ENCODE measurements at places on chromosomes 5 and 9.

- DNase-seq, result no peak
Observed at GRCh38 chr9:35650341-35651158, at the start of gene SIT1. Gene SIT1 (minus strand): TSS chr9:35650931. CDS start chr9:35650853, 78 bp downstream.

DNA sequence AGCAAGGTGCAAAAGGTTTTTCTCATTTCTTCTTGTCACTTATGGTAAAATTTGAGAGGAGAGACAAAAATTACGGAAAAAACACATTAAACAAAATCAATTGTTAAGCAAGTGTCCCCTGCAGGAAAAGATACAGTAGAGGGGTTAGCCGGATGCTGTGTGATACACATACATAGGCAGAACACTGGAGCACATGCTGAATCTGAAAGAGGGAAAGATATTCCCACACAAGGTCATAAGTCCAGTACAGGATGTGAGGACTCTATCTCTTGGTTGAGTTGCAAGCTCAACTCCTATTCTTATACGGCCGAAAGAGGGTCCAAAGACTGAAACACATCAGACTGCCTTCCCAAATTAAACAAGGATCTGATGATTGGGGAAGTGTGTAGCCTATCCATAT, 427.5 kb upstream of the NUDT12 start:
- DNase-seq, result no peak

GRCh38 chr5:41510176-41510831, at the start of gene PLCXD3:
Gene PLCXD3 (minus strand): TSS chr5:41510601. CDS start chr5:41510526, 75 bp downstream.
- DNase-seq, result no peak

GRCh38 chr5:128341056-128341455, 197.0 kb downstream of the FBN2 start:
- DNase-seq, result no peak

DNA sequence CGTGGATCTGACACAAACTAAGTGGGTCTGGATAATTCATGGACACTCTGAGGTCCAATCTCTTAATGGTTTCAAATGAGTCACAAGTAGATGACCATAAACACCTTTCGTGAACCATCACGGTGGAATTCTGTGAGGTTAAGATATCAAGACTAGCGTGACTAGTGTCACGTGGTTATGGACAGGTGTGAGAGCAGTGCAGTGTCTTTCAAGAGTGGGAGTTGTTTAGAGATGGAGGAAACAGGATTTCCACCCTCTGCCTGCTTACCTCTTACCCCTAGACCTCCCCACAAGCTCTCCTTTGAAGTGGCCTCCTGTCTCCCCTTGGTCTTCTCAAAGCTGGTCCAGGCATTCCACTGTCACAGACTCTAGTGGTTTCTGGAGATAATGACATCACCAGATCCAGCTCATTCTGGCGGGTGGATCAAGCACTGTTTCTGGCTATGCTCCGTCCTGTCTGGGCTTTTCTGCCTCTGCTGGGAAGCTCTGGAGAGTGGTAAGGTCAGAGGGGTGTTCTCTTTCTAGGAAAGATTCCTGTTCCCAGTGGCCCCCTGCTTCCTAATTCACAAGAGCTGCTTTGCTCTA, 20.0 kb upstream of the ZNF782 start:
- no peak for DNase-seq

DNA sequence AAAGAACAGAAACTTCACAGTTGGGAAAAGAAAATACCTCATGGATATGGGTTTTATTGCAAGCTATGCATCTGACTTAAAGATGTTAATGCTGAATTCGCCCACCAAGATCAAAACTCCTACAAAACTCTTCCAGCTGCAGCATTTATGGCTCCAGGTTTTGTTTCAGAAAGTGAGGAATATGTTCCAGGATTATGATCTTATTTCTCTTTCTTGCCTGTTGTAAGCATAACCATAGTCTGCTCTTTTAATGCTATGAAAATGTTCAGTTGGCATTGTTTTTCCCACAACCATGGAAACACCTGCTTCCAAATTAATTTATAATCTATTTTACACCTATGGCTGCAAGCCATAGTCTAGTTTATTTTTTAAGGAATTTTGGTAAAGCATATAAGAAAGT, 34.9 kb upstream of the FST start:
- DNase-seq, result no peak

DNA sequence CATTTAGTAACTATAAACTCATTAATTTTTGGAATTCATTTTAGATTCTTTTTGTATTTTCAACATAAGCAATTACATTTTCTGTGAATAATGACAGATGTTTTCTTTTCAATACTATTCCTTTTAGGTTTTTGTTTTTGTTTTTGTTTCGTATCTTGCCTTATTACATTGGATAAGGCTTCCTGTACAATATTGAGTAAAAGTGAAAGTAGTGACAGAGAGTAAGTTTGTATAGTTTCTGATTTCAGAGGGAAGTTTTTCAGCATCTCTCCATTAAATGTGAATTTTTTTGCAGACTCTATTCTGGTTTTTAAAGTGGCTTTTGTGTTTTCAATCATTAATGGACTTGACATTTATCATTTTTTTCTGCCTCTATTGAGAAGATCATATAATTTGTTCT, 12.8 kb upstream of the CAMK4 start:
- DNase-seq, result no peak

DNA sequence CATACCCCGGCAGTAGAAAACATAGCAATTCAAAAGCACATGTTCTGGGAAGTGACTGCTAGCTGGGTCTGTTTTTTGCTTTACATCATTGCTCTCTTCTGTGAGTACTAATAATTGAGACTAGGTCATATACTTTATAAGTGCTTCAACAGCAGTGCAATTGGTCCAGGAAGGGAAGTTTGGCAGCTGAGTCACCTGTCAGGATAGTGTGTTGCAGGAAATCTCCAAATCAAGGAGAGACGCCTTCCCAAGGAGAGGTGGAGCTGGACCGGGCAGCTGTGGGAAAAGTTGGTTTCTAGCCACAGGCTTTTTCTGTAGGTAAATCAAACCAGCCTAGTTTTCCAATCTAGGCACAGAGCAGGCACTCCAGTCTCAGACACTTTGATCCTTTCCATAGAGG, 330.1 kb downstream of the ENC1 start:
- DNase-seq, result no peak

- DNase-seq, result no peak
Observed at GRCh38 chr5:135313946-135314345, 85.1 kb downstream of the MACROH2A1 start.

GRCh38 chr5:96636046-96636445, 26.1 kb upstream of the CAST start:
- DNase-seq, result no peak

- DNase-seq, result no peak
Observed at GRCh38 chr5:132202711-132203463, 24.8 kb downstream of the P4HA2 start.

- DNase-seq, result no peak
Observed at GRCh38 chr5:2725980-2726765, 25.3 kb downstream of the IRX2 start.

GRCh38 chr5:124905256-124906130, 159.1 kb upstream of the ZNF608 start:
- DNase-seq, result no peak

DNA sequence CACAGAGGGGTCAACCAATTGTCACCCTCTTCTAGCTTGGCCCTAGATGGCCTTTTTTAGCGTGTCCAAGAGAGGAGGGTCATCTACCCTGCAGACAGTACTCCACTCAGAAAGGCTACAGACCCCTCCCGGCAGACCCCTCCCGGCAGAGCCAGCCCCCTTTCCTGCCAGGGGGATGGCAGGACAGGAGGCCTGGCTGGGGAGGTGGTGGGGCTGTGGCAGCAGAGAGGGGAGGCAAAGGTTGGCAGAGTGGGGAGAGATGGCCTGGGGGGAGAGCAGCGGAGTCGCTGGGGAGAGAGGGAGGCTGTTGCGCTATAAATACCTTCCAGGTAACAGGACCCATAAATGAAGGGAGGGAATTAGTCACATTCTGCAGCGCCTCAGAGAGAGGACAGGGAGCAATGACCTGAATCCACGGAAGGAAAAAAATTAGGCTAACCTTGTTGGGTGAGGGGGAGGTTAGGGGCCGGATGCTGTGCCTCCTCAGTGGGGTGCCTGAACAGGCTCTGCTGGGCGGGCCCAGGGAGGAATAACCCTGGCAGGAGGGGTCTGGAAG, 32.9 kb upstream of the PSD2 start:
- no peak for DNase-seq

GRCh38 chr5:139647506-139648204, 494 bp upstream of the CXXC5 start:
- no peak for DNase-seq

DNA sequence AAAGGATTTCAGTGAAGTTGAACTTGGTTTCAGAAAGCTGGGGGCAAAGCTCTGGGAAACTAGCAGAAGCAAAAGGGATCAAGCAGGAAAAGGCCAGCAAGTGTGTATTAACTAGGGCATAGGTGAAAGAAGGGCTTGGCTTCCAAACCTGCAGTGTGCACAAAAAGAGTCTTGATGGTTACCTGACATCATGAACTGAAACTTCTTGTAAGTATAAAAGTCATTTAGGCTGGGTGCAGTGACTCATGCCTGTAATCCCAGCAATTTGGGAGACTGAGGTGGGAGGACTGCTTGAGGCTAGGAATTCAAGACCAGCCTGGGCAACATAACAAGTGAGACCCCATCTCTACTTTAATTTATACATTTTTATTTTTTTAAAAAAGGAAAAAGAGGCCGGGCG, 216.4 kb downstream of the EPB41L4A start:
- DNase-seq, result no peak

- DNase-seq, result no peak
Observed at GRCh38 chr5:82917584-82917983, 159.6 kb downstream of the TMEM167A start.
